A673 (cell line): ENCODE measurements at places on chromosomes 7 and 10.

DNA sequence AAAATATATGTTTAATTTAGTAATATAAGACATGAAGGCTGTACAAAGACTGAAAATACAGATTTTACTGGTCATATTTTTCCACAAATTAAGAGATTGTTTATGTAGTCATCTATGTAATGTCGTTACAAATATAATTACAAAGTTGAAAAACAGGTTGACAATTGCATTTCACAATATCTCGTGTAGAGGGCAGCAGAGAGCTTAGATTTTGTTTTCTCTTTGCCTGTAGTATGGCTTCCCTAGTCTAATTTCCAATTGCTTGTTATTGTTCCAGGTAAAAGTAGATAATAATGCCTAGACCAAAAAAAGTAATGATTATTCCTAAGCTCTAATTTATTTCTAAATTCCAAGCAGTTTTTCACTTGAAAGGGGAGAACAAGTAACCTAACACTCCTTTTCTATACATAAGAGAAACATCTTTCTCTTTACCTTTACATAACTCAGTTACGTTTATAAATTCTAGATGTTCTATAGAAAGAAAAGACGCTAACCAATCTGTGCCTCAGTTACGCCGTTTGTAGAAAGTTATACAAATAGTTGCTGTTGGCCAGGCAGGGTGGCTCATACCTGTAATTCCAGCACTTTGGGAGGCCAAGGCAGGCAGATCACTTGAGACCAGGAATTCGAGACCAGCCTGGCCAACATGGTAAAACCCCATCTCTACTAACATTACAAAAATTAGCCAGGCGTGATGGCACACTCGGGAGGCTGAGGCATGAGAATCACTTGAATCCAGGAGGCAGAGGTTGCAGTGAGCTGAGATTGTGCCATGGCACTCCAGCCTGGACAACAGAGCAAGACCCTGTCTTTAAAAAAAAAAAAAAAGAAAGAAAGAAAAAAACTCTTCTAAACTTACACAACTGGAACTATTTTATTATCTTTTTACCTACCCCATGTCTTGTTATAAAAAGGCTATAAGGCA, 30.0 kb downstream of the NET1 start:
- peak; percentile 51 for DNase-seq

DNA sequence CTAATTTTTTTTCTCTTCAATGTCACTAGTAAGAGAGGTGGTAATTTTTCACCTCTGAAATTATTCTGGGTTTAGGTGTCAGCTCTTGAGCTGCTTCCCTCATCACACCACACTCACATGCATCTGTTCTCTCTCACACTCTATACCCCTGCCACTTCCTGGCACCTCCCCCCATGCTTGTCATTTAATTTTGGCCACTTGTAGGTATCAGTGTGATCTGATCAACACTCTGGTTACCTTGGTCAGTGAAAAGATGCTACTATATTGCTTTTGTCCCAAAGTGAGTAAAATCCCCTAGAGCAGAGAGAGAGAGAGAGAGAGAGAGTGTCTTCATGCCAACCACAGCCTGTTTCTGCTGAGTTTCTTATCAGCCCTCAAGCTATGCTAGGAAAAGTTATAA, 42.5 kb downstream of the STK17A start:
- DNase-seq = no peak

DNA sequence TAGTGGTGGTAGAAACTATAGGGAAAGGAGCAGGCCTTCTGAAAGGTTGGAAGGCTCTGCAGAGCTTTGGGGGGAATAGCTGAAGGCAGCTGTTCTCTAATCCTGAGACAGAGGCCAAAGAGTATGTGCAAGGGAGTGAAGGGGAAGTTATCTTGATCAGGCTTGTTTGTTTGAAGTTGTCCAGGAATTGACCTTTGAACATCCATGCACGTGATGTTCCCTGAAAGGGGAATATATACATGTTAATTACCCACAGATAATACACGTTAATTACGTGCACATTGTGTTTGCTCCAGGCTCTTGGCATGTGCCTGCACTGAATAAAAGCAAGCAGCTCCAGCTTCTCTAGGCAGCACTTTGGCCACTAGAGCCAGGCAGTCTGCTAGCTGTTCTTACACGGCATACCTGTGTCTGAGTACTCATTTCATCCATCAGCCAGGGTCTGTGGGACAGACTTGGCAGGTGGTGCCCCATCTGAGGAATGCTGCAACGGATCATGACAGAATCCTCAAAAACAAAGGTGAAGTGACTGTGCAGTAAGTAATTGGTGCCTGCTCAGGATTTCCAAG, 18.0 kb upstream of the STARD3NL start:
- no peak for DNase-seq

DNA sequence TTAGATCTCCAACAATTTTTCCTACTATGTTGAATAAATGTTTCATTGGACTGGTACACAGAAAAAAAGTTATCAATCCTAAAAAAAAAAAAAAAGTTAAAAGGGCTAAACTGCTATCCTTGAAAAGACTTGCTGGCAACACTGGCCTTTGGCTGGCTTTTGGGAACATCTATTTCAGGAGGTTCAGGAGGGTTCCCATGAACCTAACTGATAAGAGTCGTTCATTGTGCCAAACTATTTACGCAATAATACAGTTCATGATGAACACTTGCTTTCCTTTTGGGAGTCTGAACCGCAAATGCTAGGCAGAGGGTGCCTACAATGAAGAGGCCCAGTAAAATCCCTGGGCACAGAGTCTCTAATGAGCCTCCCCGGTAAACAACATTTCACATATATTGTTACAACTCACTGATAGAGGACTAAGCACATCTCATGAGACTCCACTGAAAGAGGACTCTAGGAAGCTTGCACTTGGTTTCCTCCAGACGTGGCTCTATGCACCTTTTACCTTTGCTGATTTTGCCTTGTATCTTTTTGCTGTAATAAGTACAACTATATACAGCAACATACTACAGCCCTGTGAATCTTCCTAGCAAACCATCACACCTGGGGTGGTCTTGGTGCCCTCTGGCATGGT, 45.0 kb downstream of the ZFAND4 start:
- no peak for DNase-seq

GRCh38 chr10:49104323-49104722, 11.0 kb downstream of the VSTM4 start:
- no peak for DNase-seq

GRCh38 chr7:155594961-155595366, 48.6 kb upstream of the CNPY1 start:
- no peak for DNase-seq

- DNase-seq = peak; percentile 58
Observed at GRCh38 chr7:95686109-95686508, 86.2 kb upstream of the DYNC1I1 start.

GRCh38 chr10:119303886-119304285, 96.5 kb downstream of the GRK5 start:
- DNase-seq = no peak

- peak; percentile 55 for DNase-seq
Observed at GRCh38 chr7:11591055-11591633, 240.9 kb downstream of the THSD7A start.

DNA sequence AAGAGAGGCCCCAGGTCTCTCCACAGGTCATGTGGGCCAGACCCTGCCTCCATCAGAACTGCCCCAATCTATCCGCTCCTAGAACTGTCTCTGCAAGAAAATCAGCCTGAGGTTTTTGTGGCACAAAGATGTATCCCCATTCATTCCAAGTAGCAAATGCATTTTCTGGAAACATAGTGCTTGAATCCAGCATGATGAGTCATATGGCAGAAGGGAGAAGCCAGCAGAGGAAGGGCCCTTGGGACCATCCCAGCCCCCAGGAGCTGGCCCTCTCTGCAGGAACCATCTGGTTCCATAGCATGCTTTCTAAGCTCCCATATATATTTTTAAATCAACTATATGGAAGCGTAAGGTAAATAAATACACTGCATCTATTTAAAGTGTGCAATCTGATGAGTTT, 563.2 kb downstream of the GALNT17 start:
- no peak for DNase-seq

GRCh38 chr7:48681006-48681405, 243.3 kb upstream of the CDC14C start:
- no peak for DNase-seq

DNA sequence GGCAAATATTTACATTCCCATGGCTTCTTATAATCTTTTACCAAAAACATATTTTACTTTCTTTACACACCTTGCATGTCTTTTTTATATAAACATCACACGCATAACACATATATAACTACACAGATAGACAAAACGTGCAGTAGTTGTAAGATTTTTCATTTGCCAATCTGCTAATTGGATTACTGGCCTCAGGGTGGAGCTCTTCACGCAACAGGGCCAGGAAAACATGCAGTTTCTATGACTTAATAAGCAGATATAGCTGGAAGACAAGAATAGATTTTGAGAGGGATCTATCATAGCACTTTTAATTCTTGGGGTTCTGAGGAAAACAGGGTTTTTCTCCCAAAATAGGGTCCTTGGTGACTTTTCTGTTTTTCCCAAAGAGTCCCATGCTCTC, 12.7 kb downstream of the ACADSB start:
- DNase-seq = peak; percentile 55

DNA sequence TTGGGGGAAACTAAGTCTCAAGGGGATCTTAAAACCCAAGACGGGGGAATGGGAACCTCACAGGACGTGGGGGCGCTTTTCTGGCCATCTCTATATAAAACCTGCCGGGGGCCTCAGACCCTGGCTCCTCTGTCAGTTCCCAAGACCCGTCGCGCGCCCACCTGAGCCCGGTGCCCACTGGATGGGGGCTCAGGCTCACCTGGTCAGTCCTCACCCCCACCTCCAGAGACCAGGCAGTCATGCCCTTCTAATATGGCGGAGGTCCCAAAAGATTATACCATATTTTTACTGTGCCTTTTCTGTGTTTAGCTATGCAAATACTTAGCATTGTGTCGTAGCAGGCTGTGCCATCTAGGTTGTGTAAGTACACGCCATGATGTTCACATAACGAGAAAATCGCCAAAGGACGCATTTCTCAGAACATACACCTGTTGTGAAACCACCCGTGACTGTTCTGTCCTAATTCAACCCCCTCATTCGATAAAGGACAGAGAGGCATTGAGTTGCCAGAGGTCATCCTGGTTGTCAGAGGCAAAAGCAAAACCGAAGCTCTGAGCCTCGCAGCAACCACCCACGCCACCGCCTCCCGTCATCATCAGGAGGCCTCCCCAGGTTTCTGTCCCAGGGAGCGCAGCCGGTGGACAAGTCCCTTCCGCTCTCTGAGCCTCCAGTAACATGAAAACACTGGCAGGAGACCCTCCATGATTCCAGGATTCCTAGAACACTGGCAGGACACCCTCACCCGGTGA, 28.9 kb downstream of the OAT start:
- DNase-seq = no peak

DNA sequence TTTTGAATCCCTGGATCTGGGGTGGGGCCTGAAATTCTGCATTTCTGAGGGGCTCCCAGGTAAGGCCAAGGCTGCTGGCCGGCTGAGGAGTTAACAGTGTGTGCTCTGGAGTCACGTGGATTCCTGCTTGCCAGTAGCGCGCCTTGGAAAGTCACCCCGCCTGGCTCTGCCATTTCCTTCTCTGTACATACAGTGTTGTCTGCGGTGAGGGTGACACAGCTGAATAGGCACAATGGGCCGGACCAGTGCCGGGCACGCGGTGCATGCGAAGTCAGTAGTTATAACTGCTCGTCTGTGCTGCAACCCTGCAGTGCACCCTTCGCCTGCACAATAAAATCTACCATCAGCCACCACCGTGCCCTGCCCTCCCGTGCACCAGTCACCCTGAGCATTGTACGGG, 68.0 kb upstream of the EEPD1 start:
- DNase-seq = no peak

DNA sequence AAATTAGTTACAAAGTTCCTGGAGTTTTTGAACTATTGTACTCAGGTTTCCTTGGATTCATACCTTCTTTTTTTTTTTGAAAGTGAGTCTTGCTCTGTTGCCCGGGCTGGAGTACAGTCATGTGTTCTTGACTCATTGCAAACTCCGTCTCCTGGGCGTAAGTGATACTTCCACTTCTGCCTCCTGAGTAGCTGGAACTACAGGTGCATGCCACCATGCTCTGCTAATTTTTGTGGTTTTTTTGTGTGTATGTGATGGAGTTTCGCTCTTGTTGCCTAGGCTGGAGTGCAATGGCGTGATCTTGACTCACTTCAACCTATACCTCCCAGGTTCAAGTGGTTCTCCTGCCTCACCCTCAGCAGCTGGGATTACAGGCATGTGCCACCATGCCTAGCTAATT, 22.3 kb downstream of the MCM10 start:
- DNase-seq = no peak

DNA sequence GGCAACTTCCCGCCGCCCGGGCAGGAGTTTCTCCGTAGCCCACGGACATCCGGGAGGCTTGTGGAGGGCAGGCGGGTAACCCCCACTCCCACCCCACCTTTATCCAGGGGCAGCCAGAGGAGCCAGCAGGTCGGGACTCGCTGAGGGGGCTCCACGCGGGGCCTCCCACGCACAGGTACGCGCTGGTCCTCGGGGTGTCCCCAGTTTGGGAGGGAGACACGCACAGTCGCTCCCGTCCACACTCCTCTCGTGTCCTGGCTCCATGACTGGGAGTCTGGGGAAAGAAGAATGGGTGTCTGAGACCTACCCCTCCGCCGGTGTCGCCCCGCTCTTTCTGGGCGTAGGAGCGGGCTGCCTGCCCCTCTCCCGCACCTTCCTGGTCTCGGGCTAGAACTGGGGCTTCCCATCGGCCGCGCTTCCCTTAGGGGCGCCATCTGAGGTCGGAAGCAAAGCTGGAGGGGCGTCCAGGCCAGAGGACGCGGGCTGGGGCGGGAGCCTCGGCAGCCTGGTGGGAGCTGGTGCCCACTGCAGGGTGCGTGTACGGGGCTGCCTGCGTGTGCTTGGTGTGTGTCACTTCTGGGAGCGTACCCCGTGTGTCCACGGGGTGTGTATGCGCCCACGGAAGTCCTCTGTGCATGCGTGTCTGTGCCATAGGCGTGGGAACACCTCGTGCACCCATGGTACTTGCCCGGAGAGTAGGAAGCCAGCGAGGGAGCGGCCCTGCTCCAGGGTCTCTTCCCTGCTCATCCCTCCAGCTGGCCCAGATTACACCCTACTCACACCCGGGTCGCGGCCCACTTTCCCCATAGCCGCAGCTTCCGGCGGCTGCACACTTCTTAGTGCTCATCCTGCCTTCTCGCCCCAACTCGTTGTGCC, 73.0 kb upstream of the LEP start:
- DNase-seq = no peak

DNA sequence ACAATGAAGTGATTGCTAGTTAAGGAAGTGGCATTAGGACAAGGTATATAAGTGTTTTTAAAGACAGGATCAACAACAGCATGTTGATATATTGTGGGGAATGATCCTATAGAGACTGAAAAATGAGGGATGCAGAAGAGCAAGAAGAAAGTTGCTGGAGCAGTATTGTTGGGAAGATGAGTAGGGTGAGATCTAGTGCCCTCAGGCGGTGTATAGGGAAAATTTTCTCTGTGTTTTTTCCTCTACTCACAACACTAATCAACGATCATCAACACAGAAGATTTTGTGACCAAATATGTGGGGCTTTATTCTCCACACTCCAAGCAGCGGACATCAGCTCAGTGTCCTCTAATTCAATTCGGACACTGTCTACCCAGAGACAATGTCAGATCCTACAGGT, 9.6 kb upstream of the PTTG1IP2 start:
- peak; percentile 43 for DNase-seq

DNA sequence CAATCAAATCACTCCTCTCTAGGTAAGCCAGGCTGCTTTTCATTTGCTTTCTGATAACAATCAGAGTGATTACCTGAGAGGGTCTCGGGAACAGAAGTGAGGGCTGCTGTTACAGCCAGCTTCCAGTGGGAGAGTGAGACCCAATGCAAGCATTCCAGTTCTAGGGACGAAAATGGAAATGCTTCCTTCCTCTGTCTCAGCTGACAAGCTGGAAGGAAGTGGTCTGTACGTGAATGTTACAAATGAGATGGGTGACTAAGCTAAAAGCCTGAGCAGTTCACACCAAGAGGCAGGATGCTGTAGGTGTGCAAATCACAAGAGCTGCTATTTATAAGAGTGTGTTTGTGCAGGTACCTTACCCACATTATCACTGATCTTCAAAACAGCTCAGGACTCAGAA, 772.4 kb downstream of the GRID1 start:
- no peak for DNase-seq
